Fibroblast of skin of back (primary cell): ENCODE measurements at places on chromosomes 12 and 14.

DNA sequence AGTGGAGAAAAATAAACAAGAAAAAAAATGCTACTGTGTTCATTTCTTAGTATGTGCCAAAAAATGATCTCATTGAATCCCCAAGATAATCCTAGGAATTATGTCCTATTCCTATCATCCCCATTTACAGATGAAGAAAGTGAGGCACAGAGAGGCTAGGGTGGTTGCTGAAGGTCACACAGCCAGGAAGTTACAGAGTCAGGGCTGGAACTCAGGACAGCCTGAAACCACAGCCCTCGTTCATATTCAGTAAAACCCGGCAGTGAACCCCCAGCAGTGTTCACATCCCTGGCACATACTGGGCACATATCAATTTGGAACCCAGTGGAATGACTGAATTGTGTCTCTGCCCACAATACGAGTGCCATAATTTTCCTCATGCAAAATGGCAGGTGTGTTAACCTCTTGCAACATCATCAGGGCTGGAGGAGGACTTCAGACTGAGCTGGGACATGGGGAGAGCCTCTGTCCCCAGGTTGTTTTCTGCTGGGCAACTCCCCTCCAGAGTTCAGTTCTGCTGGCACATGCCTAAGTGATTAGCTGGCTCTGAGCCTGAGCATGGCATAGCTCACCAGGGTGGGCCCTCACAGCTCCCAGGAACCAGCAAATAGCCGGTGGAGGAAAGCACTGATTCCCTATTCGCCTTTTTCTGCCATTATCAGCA, 2.0 kb upstream of the PPP1CC start:
- DNase-seq, result peak; percentile 49

DNA sequence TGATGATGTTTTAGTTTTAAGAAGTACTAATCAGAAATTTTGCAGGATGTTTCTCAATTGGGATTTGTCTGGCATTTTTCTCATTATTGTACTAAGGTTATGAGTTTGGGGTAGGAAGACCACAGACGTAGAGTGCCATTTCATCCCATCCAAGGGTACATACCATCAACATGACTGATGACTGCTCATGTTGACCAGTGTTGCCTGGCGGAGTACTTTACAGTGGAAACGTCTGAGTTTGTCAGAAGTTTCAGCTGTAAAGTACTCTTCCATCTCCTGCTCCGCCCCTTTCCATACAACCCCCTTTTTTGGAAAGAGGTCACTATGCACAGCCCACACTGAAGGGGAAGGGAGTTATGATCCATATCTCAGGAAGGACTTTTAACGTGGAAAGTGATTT, 74.2 kb downstream of the RCOR1 start:
- DNase-seq, result peak; percentile 48

GRCh38 chr14:48575772-48576171, 900.4 kb upstream of the MDGA2 start:
- no peak for DNase-seq

- DNase-seq, result no peak
These were observed 25.4 kb downstream of the CD9 start for GRCh38 chr12:6225630-6226001.

GRCh38 chr14:91568626-91569025, 58.5 kb upstream of the PPP4R3A start:
- DNase-seq, result no peak

DNA sequence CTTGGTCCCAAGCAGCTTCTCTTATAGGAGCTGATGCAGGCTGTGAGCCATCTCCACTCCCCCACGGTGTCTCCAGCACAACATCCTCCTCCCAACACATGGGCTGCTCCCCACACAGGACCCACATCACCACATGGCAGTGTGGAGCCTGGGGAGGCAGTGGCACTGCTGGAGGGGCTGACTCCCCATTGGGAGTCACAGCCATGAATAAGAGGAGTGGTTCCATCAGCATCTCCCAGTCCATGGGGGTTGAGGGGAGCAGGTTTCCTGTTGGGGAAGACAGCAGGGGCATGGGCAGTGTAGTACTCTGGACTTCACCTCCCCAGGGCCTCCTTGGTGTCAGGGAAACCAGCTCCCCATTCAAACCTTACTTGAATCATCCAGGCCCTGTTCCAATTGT, 40.5 kb upstream of the OXA1L start:
- no peak for DNase-seq
